ENCODE measurements at places on chromosomes 4 and X.

DNA sequence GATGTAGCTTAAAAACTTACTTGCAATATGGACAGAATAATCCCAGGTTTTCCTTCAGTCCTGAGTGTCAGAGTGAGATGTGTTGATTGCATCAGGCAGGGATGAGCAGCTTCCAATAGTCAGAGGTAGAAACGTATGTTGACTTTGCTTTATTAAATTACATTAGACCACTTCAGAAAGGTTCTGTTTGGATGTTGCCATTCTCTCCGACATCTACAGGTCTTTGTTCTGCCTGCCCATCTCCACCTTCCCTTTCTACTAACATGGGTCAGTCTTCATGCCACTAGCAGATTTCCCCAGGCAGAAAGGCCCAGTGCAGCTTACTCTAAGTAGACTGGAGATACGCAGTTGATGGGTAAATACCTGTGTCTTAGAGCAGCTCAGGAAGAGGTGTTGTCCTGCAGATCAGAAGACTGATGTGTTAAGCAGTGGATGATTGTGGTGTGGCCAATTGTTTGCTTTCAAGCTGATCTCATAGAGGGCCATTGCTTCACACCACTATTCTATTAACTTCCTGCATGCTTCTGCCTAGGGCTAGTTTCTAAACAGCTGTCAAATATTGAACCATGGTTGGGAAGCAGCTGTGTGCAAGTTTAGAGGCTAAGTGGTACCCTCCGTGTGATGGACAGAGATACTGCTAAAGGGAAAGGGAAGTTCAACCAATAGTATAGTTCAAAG is 1.8 kb downstream of the FRMPD4 start:
- DNase-seq: no peak

DNA sequence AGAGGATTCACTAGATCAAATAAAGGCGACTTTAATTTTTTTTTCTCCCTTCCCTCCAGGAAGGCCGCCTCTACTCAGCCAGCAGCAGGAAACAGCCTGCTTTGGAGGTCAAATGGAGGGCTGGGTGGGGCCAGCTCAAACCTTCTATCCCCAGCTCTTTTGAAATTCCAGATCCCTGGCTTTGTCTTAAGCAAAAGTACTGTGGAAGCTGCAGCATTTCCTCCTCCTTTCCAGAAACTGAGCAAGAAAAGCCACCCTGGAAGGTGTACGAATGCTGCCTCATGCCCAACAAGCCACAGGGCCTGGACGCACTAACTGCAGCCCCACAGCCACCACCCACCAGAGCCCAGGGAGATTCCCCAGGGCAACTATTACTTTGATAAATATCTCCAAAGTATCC is 55.1 kb upstream of the ZCCHC13 start:
- no peak for DNase-seq

DNA sequence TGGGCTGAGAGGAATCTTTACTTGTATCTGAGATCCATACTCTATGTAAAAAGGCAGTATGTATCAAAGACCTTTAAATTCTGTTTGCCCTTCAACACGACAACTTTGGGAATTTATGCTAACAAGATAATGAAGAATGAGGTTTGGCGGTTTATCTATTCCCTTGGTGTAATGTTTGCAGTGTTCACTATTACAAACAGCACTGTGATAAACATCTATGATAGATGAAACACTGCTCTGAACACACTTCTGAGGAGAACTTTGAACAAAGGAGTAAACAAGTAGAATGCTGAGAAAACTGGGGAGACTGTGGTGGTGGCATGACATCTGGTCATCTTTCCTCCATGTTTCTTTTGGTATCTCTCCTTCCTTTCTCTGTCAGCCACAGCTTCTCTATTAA is 126.9 kb downstream of the PDE5A start:
- DNase-seq: no peak

GRCh38 chrX:104343428-104344129 is 88.8 kb upstream of the ESX1 start:
- DNase-seq: peak; percentile 61

DNA sequence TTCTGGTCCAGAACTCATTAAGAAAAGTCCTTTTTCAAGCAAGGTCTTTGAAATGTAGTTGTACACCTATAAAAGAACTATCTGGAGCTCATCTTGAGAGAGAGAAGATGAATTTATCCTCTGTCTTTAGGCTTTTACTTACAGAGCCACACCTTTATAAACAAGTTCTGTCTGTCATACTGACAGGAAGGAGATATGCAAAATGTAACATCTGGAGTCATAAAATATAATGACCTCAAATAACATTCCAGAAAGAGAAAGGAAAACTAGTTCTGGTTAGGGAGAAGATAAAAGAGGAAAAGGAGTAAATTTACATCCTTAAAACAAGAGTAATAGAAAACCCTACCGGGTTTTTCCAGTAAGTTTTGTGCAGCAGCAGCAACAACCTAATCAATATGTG is 1.3 kb downstream of the INPP4B start:
- DNase-seq: no peak

DNA sequence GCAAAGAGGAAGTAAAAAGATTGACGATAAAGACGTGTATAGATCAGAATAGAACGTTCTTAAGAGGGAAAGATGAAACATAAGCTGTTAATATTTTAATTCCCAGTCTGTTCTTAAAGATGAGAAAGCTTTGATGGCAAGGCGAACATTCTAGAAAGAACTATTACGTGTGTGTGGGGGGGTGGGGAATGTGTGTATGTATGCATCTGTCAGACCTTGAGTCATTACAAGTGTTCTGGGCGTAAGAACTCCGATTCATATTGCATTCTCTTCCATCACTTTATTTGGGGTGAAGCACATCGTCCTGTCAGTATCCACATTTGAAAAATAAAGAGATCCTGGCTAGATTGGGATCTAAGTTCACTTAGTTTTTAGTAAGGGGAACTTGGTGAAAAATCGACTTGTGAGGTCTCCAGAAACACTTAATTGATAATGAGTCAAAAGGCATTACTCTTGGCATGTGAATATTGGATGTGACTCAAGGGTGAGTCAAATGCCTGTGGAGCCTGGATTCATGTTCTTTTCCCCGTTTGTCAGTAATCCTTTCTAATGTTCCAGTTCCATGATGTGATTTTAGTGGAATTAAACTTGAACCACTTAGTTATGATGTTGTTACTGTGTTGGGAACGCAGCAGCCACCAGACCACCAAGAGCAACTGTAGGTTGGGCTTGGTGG is 3.1 kb downstream of the SMS start:
- peak; percentile 93 for DNase-seq

- no peak for DNase-seq
Measured at GRCh38 chr4:6999172-7000086, 43.7 kb upstream of the TADA2B start.

DNA sequence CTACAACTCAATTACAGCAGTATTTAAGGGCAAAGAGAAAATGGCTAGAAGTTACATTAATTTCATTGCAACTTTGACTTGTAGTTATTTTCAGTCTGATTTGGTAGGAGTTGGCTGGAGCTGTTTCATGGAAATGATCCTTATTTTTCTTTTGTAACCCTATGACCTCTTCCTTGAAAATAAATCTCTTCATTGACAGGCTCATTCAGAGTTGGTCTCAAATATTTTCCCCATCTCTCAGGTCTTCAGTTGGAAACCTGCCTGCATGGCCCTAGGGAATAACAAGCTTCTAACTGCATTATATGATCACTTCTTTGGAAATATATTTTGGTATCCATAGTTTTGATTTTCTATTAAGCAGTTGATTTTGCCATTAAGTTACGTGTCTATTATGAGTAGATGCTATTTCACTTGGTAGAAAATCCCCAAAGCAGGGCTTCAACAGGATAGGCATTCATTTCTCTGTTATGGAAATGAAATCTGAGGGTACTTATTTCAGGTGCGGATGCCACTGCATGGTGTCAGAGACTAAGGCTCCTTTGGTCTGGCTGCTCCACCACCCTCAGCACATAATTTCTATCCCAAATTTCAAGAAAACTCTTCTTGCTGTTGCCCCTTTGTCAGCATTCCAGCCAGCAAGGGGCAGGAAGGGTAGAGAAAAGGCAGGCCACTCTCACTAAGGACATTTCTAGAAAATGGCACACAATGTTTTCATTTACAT is 502.5 kb downstream of the SPRY1 start:
- DNase-seq: no peak

GRCh38 chr4:98641906-98642668 is 16.3 kb downstream of the TSPAN5 start:
- DNase-seq: no peak

DNA sequence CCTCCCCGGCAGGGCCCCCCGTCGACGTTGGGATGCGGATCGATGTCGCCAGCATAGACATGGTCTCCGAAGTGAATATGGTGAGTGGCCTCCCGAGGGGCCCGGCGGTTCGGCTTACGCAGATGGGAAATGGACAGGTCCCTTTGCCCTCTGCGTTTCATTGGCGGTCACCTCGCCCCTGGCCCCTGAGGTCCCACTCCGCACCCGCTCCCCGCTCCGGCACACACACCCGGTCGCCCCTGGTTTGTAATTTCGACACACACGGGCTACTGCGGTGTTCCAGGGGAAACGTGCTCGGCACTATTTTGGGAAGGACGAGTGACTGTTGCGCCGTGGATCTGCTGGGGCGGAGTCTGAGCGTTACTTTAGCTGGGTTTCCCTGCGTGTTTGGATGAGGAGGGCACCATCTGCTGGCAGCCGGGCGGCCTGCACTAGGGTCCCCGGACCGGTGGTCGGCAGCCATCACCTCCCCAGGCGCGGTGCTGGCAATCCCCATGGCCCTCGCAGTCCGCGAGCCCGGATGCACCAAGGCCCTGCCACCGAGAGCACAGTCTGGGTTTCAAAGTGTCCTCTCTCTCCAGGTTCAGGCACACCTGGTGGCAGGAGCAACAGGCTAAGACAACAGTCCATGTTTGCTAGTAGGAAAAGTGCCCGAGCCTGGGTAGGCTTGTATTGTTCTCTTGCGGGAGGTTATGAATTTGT is 1.2 kb downstream of the GABRB1 start:
- peak; percentile 35 for DNase-seq

DNA sequence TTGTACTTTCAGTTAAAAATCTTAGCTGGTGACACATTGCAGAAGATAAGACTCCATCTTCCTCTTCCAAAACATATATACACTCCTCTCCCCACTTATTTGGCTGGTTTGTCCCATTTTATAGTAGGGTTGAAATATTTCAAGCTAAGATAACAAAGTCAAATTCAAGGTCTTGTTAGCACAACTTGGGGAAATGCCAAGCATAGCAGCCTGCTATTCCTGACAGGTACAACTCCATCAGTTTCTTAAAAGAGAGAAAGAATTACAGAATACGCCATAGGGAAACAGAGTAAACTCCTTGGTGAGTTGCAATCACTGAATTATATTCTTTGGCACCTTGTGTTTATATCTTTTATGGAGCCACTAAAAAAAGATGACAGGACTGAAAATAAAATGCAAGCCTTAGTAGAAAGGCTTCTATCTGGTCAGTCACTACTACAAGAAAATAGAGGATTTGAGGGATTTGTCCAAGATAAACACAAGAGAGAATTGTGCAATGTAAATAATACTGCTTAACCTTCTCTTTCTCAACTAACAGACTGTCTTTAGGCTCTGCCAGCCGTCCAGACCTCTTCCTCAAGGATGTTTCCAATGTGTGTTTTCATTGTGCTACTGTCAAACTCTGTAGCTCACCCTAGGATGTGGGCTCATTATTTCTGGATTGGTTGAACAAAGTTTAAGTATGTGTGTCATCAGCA is 170.3 kb downstream of the VEGFC start:
- DNase-seq: peak; percentile 34

- DNase-seq: no peak
Measured at GRCh38 chrX:110043506-110043905, 40.6 kb downstream of the TMEM164 start.

GRCh38 chrX:44989995-44990770 is 117.2 kb downstream of the KDM6A start:
- no peak for DNase-seq

- DNase-seq: no peak
Measured at GRCh38 chr4:338759-339097, 1.1 kb downstream of the ZNF141 start.

DNA sequence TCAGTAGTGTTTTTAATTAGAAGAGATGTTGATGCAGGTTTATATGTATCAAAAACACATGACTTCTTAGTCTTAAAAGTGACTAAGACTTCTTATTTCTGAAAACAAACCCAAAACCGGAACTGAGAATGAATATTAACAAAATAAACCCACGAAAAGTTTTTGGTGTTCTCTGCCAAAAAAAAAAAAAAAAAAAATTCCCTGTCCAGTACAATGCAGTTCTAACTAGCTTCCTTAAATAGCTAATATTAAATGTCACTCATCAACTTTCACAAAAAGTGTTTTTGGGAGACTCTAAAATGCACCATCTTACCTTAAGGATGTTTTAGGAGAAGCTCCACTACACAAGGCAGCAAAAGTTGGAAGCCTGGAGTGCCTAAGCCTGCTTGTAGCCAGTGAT is 2.0 kb downstream of the ANKRD37 start:
- no peak for DNase-seq

DNA sequence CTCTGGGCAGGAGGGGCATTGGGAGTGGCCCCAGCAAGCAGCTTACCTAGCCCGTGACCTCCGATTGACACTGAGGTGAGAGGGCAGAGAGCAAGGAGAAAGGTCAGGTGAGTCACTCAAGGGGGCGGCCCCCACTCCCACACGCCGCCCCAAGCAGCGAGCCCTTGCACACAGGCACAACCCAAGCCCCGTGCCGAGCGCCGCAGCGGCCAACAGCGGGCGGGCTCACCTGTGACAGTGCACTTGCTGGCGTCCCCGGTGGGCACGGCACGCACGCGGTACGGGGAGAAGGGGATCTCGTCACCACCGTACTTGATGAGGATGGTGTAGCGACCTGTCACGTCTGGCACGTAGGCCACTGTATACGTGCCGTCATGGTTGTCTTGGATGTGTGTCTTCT is 17.2 kb downstream of the FLNA start:
- DNase-seq: peak; percentile 2

DNA sequence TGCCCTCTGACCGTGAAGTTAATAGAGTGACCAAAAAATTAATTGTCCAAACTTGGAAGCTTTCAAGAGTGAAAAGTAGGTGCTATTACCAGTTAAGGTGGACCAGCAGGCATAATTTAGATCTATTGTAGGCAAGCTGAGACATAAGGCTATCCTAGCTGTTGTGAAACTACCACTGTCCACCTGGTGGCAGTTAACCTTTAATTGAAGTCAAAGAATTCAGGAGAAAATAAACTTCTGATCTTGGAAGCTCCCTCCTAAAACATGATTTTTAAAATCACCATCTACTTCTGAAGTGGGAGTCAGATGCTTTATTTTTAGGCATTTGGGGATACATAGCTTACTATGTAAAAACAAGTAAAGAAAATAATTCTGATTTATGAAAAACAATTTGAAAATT is 636.3 kb upstream of the HTR2C start:
- DNase-seq: no peak

GRCh38 chr4:54961357-54961975 is 163.9 kb downstream of the KDR start:
- DNase-seq: peak; percentile 61

Measured in fibroblast of skin of scalp (primary cell).